ENCODE measurements at places on chromosomes 12 and 14.

- DNase-seq = no peak
These were observed 498.7 kb downstream of the CCER1 start for GRCh38 chr12:90456248-90456647.

DNA sequence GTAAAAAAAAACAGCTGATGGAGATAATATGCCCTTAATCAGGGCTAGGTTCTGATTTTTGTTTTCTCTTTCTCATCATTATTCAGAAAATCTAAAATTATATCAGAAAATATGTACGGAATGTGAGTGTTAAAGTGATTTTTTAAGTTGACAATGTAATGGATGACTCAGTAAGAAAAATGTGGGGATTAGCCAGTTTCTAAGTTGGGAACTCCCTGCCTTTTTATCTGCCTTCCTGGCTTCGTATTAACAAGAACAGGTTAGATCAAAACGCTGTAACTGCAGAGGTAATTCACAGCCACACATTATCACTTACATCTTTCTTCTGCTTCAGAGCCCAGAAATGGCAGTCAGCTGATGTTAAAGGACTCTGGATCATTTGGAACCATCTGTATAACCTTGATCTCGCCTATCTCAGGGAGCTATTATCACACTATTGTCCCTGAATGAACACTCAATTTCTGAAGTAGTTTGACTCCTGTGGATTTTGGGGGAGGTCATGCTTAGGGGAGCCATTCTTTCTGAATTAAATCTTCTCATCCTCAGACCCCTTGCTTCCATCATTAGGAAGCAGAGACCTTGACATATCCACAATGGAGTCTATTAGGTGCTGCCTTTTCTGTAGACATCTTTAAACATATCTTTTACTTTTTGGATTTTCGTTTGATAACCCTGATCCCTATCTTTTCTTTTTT, 135.7 kb upstream of the SLC16A7 start:
- DNase-seq = peak; percentile 23

DNA sequence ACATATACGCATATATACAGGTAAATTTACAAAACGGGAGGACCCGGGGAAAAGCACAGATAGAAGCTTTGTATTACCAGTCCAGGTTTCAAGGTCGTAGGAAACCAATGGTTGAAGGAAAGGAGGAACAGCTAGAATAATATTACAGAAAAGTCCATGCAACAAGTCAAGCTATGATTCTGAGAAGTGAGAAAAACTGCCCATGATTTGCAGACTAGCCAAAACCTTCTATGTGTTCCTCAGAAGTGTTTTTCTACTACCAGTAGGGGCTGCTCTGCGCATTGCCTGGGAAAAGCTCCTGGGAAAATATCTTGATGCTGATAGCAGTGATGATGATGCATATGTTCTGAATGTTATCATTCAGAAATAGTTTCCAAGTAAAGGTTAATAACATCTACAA, 2.2 kb downstream of the PDZRN4 start:
- DNase-seq = no peak

DNA sequence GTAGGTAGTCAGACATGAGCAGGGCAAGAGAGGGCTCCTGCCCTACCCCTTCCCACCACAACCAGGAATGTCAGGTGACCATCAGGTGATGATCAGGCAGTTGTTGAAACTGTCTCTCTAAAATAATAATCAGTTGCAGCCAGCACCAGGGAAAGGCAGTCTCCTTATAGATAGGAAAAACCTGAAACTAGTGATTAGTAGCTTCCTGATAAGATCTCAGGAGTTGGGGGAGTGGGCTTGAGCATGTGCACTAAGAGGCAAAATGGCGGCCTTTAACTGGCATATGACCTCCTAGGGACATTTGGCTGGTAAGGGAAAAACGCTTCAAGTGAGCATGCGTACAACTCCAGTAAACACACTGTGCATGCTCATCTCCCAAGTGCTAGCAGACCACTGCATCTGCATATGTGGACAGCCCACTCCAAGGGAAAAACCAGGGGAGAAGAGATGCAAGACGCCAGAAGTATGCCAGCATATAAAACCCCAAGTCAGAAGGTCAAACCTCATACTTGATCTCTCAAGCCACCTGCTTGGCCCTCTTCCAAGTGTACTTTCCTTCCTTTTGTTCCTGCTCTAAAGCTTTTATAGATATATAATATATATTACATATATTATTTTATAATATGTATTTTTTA, 37.1 kb downstream of the TGFB3 start:
- DNase-seq = no peak

DNA sequence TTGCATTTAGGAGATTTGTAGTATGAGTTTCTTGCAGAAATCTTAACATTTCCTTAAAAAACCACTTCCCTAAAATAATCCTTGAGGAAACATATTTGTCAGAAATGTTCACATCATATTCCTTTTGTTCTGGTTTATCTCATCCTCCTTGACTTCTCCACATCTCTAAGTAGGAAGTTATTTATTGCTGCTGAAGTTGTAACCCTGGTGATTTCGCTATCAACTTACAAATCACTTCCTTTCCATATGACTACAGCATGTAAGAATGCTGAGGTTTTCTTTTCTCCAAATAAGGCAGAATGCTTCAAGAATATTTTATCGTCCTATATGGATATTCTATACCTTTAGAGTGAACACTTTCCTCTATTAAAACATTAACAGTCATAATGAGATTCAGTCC, 751.7 kb downstream of the NRXN3 start:
- peak; percentile 61 for DNase-seq

- no peak for DNase-seq
These were observed 319.9 kb downstream of the CACNA1C start for GRCh38 chr12:2372735-2373134.

DNA sequence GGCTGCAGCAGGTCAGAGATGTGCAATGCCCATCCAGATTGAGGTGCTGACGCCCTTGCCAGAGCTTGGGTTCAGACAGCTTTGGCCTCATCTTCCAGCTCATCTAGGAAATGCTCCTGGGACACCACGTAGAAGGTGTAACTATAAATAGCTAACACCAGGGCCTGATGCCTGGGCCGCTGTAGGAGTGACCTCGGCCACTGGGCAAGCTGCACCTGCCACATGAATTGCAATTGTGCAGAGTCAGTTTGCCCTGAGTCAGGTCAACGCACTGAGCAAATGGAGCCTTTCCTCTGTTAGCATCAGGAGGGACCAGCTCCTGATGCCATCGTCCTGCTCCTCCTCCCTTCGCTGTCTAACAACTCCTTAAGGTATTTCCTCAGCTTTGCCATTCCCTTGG, 17.4 kb upstream of the DNM1L start:
- DNase-seq = no peak

DNA sequence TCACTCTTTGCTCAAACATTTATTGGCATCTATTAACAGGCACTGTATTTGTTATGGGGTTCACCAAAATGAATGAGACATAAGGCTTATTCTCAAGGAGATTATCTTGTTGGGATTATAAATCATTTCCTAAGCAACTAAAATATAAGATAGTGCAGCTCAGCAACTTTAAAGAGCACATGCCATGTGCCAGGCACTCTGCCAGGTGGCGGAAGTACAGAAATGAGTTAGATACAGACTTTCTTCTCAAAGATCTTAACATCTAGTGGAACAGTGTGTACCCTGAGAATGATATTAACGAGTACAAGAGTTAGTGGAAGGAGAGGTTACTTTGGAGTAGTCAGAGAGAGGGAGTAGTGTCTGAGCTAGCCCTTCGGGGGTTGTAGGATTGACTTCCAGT, 28.4 kb upstream of the TOMM20L start:
- DNase-seq = no peak

DNA sequence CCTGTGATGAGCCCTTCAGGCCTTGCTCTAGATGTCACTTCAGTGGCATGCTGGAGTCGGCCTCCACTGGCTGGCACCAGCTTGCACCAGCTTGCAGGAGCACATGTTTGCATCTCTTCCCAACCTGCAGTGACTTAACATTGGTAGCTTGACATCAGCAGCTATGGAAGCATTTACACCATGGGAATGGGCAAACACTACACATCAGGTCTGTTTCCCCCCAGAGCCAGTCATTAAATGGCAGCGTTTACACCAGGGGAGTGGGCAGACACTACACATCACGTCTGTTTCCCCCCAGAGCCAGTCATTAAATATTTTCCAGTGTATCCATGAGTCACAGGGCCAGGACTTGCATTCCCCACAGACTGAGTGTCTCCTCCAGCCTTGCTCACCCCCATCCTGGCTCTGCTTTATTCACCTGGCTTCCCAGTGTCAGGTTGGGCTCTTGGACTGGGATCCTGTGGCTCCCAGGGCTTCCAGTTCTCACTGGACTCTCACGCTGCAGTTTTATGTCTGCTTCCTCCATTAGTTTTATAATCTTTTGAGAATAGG, 51.6 kb upstream of the VRK1 start:
- no peak for DNase-seq

DNA sequence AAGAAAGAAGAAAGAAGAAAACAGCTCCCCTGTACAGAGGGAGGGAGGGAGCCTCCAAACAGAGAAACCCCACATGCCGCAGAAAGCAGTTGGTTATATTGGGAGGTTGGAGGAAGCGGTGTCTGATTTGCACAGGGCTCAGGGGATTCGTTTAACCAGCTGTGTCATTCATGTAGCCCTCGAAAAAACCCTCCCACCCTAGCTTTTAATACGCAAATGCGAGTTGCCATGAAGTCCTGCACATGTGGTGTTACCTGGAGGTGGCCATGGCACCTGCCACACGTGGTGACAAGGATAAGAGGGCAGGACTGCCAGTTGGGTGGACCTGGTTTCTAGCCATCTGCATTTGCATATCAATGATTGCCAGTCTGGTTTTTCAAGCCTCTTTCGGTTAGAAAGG, 40.9 kb downstream of the TMEM30B start:
- DNase-seq = no peak

GRCh38 chr12:55745361-55746173, 2.6 kb downstream of the GDF11 start:
- DNase-seq = peak; percentile 33

GRCh38 chr14:100292776-100293461, 13.3 kb downstream of the SLC25A29 start:
- DNase-seq = no peak

- DNase-seq = peak; percentile 90
These were observed 9.1 kb upstream of the NEMF start for GRCh38 chr14:49861699-49862088.

- no peak for DNase-seq
These were observed 231.4 kb upstream of the RTL1 start for GRCh38 chr14:101134851-101135433.

DNA sequence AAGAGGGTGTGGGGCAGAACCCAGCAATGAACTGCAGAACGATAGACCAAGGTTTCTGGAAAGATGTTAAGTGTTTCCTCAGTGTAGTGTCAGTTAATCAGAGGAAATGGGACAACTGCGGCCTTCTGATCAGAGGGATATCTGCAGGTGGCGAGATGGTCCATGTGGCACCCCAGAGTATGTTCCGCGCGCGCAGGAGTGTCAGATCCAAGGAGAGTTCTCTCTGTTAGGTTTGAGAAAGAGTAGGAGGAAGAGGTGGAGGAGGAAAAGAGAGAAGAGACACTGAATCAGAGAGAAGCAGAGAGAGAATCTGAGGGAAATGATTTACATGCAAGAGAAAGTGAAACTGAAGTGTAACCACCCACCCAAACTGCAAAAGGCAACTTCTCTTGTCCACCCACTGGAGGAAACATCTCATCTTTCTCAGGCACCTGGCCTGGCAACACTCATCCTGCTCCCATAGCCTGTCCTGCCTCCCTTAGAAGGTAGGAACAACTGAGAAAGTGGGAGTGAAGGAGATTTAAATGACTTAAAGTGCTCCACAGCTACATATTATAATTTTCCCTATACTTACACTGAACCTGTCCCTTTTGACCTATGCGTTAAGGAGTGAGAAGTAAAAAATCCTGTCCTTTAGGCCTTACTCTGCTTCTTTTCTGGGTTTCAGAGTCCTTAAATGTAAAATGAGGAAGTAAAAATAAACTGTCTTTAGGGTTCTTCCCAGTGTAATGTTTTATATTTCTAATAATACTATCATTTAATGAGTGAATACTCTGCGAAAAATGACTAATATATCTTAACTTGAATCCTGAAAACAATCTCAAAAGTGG, 6.8 kb upstream of the TESPA1 start:
- DNase-seq = no peak
